ENCODE measurements at places on chromosomes 4 and X.

DNA sequence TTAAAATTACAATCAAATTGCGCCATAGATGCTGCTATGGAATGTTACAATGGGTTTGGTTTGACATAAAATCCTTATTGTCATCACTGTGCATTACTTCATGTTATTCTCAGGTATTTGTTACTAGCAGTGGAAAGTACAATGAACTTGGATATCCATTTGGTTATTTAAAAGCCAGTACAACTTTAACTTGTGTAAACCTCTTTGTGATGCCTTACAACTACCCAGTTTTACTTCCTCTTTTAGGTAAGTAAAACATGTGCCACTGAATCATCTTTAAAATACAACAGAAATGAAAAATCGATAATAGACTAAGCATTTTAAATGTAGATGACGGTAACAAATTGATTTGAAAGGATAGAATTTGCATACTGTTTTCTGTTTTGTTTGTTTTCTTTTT, 35.6 kb downstream of the INTS6L start:
- DNase-seq = no peak

DNA sequence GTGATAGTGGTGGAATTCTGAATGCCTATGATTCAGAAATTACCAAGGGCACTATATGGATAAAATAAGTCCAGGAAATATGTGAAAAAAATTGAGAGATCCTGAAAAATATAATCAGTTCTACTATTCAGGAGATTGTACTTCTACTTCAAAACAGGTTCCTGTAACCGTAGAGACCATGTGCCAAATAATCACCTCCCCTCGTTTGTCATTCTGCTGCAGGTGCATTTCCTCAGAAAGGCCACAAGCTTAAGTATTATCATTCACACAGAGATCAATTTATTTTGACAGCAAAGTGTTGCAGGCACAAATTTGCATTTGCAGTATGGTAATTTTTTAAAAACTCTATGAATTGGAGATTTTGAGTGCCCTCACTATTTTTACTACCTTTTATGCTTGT, 1000.0 kb downstream of the CCSER1 start:
- no peak for DNase-seq

- DNase-seq = peak; percentile 99
These were observed 140.2 kb upstream of the KLF3 start for GRCh38 chr4:38523524-38524448.

GRCh38 chr4:173270312-173271027, 63.7 kb downstream of the HMGB2 start:
- DNase-seq = no peak

DNA sequence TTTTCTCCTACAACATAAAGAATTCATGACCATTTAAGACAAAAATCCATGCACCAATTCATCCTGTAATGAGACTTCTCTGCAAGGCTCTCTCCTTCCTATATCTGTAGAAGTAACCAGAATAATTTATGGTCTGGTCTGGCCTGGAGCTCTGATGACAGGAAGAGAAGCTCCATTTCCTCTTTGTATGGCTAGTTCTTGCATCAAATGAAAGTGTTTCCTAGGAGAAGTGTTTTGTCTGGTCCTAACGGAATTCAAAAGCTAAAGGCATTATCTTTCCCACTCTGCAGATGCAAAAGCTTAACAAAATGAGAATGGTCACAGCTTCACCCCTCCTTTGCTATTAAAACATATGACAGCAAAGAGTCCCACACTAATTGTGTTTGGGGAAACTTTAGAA, 55.1 kb downstream of the SPATA18 start:
- no peak for DNase-seq

Measured in T-helper 2 cell (primary cell).